Suppressor macrophage (primary cell): ENCODE measurements at places on chromosomes 12 and 14.

- DNase-seq: no peak
Measured at GRCh38 chr12:108564724-108565123, 2.3 kb downstream of the ISCU start.

DNA sequence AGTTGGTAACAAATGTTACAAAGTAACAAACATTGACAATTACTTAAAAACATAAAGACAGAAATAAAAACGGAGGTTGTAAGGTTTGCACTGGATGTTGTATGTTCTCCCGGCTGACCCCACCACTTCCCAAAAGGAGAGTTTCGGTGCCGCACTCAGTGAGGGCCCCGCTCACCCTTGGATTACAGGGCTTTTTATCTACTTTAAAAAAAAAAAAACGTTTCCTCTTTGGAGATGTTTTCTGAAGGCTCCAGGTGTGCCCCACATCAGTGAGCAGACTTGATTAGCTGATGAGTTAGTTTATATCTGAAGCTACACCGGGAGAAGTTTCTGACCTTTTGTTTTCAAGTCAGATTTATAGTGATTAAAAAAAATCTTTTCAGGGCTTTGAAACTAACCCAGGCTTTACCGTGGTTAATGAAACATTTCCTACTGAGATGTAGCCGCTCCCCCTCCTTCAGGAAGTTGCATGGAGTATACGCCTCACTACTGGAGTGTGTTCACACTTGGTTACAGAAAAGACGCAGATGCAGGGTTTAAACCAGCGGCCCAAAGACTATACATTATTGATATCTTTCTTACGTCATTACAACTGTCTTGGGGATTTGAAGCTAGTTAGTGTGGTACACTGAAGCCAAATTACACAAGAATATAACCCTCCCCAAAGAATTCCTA lies 38.0 kb upstream of the BCL7A start:
- DNase-seq: peak; percentile 64

- DNase-seq: peak; percentile 43
Measured at GRCh38 chr14:104724981-104725771, 1.1 kb downstream of the ADSS1 start.

- no peak for DNase-seq
Measured at GRCh38 chr14:97796511-97796910, 999.3 kb downstream of the VRK1 start.

GRCh38 chr12:89225808-89226411 lies 126.4 kb downstream of the DUSP6 start:
- DNase-seq: peak; percentile 52

GRCh38 chr12:43288671-43289425 lies 263.2 kb downstream of the ADAMTS20 start:
- DNase-seq: no peak

- no peak for DNase-seq
Measured at GRCh38 chr12:59895166-59895775, 299.4 kb downstream of the SLC16A7 start.

GRCh38 chr12:25970082-25970481 lies 11.6 kb downstream of the RASSF8 start:
- DNase-seq: no peak

- DNase-seq: no peak
Measured at GRCh38 chr12:2924019-2924418, 33.3 kb downstream of the TULP3 start.
